ENCODE measurements at places on chromosomes 16 and 17.

GRCh38 chr17:82374626-82375331, 3.2 kb downstream of the UTS2R start:
- DNase-seq, result no peak

DNA sequence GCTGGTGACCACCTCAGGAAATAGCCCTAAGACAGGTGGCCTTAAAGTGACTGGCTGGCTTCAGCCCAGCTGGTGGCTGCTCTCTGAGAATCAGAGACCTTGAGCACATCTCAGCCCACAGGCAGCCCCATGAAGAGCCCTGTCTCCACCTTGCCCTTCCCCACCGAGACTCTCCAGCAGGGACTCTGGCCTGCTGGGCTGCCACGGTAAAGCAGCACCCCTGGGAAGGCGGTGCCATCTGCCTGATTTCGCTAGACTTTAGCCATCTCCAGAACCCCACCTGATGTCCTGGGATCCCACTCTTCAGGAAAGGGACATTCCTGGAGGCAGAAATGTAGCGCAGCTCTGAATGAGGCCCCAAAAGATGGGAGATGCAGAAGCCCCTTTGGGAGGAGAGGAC, 45.2 kb upstream of the LGALS9 start:
- DNase-seq, result no peak

DNA sequence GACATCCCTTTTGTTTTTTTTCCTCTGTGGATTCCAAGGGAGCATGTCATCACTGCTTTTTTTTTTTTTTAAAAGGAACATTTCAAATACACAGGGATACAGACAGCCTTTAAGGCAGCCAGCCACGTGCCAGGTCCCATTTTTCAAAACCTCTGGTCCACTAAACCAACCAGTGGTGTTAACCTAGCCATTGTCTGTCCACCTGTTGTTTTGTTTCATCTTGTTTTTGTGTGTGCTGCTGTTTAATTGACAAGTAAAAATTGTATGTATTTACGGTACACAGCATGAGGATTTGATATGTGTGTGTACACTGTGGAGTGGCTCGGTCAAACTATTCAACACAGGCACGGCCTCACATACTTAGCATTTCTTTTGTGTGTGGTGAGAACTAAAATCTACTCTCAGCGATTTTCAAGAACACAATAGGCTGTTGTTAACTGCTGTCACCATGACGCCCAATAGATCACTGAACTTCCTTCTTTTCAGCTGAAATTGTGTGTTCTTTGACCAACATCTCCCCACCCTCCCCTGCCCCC, 19.2 kb downstream of the TMEM114 start:
- no peak for DNase-seq

DNA sequence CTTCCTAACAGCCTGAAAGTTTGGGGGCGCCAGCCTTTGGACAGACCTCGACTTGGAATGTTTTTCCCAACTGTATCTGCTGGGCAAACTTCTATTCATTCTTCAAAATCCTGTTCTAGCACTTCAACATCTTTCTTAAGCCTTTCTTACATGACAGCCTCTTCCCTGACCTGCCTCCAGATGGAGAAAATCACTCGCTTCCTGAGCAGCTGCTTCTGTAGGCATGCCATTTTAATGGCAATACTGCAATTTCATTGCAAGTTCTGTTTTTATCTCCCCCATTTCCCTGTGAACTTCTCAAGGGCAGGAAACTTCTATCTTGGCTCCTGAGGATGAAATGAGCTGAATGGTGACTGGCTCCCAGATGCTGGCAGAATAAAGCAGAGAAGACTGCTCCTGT, 128.8 kb upstream of the ASIC2 start:
- DNase-seq, result no peak
